ENCODE measurements at places on chromosomes 4 and X. TPM values are rescaled to one million over a fixed set of nuclear protein-coding genes. Genes with fewer than 3 reads are reported as not detected.

NOP14 gene
- total RNA-seq: 10.4 TPM

PPBP gene
- total RNA-seq: 15.1 TPM

PPAT gene
- 9.4 TPM for total RNA-seq

GLUD2 gene
- total RNA-seq: 3.7 TPM

TMEM184C gene
- total RNA-seq: 14.6 TPM

S100G gene
- total RNA-seq: not detected

WAS gene
- 1.0 TPM for total RNA-seq

ARL9 gene
- total RNA-seq: not detected

C4orf51 gene
- total RNA-seq: not detected

PRDM8 gene
- 1.6 TPM for total RNA-seq

PCDH18 gene
- total RNA-seq: 57.4 TPM

EMCN gene
- total RNA-seq: 10.4 TPM

MAGIX gene
- total RNA-seq: 2.1 TPM

MAGEA8 gene
- not detected for total RNA-seq

TBCK gene
- 55.8 TPM for total RNA-seq

RIBC1 gene
- 0.52 TPM for total RNA-seq

SMAD1 gene
- total RNA-seq: 38.6 TPM

AVPR2 gene
- total RNA-seq: 1.0 TPM

ZNF157 gene
- 0.52 TPM for total RNA-seq

MAGEC1 gene
- not detected for total RNA-seq

SERTM2 gene
- 0.52 TPM for total RNA-seq

PDGFRA gene
- total RNA-seq: 118 TPM

ZNF185 gene
- 6.8 TPM for total RNA-seq

NUDT11 gene
- total RNA-seq: 3.7 TPM

XKRX gene
- total RNA-seq: under 0.01 TPM

NUP62CL gene
- total RNA-seq: 1.6 TPM

GALNT7 gene
- total RNA-seq: 18.8 TPM

DCHS2 gene
- total RNA-seq: 18.3 TPM

XAGE1B gene
- total RNA-seq: not detected

HNRNPH2 gene
- 53.2 TPM for total RNA-seq

NWD2 gene
- not detected for total RNA-seq

BRS3 gene
- total RNA-seq: not detected

ZCCHC18 gene
- total RNA-seq: 0.52 TPM

Measured in skeletal muscle tissue (tissue), 5 donors.